Tibial artery (tissue), 4 donors: ENCODE measurements at places on chromosomes 13 and 19.

DNA sequence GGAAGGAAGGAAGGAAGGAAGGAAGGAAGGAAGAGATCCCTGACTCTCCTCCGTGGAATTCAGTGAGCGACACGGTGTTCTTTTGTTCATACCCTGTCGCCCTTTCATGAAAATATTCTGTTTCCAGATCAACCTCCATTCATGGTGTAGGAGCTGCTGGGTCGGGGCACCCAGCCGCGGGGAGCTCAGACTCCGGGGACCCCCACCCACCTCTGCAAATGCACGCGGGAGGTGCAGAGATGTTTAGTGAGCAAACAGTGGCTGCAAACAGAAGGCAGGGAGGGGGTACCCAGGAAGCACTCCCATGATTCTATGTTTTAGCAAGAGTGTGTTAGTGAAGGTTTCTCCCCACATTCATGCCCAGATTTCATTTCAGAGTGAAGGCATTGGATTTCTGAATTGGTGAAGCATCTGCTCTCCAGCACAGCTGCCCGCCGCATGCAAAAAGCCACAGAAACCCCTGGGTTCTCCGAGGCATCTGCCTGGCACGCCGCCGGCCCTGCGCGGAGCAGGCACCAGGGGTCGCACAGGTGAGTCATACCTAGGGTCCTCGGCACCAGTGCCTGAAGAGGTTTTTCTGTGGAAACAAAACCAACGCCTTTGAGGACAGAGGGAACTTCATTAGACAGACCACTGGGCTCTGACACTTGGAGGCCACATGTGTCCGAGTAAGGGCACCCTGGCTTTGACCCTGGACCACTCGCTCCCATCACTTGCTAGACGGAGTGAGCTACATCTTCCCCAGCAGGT is 80.6 kb downstream of the ZNF557 start:
- DNase-seq: no peak

GRCh38 chr19:36151144-36152018 is 866 bp downstream of the COX7A1 start:
- DNase-seq: peak; percentile 76

- DNase-seq: no peak
Measured at GRCh38 chr13:78649997-78650716, 8.8 kb downstream of the OBI1 start.

DNA sequence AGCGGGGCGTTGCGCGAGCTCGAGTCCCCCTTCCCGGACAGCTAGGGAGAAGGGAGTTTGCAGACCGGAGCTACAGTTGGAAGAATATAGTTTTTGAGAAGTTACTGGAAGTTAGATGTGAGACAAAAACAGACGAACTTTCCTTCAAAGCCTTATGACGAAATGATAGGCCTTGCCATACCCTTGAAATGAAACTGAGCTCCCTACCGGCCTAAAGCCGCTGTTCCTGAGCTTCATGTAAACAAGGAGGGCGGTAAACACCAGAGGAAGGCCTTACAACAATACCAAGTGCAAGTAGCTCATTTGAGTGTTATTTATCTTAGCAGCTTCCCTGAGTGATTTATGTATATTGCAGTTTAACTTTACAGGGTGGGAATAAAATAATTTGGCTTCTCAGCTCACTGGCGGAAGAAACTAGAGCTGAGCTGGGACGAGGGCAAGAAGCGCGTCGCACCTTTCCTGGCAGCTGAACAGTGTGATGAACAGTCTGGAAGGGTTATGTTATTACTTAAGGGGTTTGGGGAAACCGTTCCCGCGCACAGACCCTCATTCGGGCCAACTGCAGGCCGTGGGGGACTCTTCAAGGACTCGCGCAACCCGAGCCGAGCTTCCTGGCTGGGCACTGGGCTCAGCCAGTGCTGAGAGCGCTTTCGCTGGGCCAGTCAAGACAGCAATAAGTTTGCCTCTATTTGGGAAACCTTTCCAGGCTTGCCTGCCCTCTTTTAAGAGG is 111.2 kb downstream of the KCNRG start:
- DNase-seq: no peak

- DNase-seq: no peak
Measured at GRCh38 chr13:30415430-30416030, 6.8 kb upstream of the UBE2L5 start.

DNA sequence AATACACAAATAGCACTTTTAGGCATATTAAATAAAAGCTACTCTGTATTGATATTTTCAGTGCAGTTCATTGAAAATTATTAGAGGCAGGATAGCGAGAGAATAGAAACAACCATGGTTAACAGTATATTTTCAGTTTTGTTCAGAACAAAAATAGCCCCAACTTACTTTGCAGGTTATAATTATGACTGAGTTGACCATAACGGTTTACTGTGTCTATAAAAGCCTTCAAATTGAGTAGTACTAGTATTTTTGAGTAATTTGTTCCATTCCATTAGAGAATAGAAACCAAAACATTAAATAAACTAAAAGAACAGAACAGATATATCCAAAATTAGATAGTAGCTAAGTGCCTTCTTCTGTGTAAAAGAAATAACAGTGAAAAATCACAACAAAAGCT is 1108.4 kb upstream of the PCDH20 start:
- no peak for DNase-seq

DNA sequence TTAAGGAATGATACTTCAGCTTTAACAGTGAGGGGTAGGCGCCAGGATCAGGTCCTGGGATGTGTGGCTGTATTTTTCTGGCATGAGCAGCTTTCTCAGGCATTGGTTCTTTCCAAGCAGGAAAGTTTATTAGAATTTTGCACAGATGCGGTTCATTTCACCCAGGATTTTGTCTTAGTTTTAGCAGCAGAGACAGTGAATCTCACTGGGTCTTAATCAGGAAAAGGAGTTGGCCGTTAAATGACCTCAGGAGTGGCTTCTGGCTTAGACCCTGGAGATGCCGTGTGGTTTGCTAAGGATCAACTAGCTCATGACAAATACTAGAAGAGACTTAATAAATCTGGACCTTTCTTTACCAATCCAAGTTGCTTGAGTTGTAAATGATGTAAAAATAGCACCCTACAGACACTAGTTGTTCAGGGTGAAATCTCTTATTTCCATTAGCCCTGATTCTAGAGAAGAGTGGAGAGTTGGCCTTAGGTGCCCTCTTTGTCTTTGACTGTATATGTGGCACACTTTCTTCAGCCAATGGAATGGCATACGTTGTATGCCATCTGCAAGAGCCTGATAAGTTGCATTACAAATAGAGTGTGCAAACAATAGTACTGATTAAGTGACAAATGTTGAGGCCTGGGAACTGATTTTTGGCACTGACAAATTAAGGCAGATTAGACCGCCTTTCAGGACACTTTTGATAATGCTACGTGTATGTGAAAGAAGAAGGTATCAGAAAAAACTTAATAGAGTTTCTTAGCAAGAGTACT is 34.0 kb downstream of the LRCH1 start:
- no peak for DNase-seq
